ENCODE measurements at places on chromosomes 16 and 17. TPM values are rescaled to one million over a fixed set of nuclear protein-coding genes. Genes with fewer than 3 reads are reported as not detected.

The SOST gene
- total RNA-seq: not detected

The KRTAP9-8 gene
- total RNA-seq: not detected

The SLFN14 gene
- total RNA-seq: 0.05 TPM

The MVP gene
- total RNA-seq: 44.4 TPM

The ALOX12 gene
- total RNA-seq: not detected

The SBK1 gene
- total RNA-seq: 0.33 TPM

The KRTAP1-5 gene
- not detected for total RNA-seq

The GP1BA gene
- not detected for total RNA-seq

The GOSR2 gene
- 28.1 TPM for total RNA-seq

The FOXJ1 gene
- 0.08 TPM for total RNA-seq

The HOXB8 gene
- total RNA-seq: 0.15 TPM

The KRTAP4-1 gene
- not detected for total RNA-seq

The PRPF8 gene
- 97.8 TPM for total RNA-seq

The MYH3 gene
- 4.2 TPM for total RNA-seq
